AG09309 (cell line): ENCODE measurements at places on chromosomes 6 and 20.

DNA sequence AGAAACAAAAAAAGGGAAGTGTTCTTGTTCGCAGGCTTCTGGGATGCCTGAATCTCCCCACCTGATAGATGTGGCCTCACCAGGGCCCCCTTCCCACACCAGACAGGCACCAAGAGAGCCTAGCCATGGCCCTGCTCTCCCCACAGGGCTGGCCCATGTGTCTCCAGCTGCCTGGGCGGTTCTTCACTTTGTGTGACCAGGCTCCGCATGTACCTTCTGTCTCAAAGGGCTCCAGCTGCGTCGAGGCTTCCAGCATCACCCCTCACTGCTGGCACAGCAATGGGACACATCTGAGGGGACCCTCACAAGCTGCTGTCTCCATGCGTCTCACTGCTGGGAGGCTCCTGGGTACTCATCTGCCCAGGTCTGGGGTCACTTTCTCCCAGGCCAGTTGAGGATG is 362.9 kb downstream of the ZFAND3 start:
- no peak for DNase-seq

GRCh38 chr6:112330071-112330878 is 16.9 kb upstream of the RFPL4B start:
- DNase-seq: no peak

DNA sequence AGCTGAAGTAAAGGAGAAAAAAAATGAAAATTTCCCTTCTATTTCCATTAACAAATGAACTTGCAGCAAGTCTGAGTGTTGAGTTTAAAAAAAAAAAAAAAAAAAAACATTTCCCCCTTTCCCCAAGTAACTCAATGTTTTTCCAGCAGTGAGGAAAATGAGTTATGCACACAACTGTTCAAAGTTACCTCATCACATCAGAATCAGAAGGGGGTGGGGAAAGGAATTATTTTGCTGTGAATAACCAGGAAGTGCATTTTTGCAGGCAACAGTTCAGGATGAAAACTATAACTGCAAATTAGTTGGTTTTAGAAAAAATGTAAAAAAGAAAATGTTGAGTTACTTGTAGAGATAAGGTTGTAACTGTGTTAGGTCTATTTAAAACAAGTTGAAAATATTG is 568.9 kb upstream of the CITED2 start:
- DNase-seq: peak; percentile 86

DNA sequence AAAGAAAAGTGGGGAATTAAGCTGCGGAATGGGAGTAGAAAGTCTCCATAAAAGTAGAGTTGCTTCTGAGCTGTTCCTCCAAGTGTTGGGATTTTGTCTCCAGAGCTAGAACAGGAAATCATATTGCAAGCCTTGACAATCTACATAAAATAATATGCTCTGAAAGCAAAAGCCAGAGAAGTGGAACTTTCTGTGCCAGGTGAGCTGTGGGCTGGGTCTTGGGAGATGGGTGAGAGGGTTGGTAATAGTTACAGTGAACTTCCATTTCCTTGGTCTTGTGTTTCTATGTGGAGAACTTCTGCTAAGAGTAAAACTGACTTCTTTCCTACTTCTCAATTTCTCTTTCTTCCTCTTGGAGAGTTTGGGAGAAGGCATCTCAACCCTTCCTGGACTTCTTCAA is 6.3 kb upstream of the HMGN4 start:
- no peak for DNase-seq

DNA sequence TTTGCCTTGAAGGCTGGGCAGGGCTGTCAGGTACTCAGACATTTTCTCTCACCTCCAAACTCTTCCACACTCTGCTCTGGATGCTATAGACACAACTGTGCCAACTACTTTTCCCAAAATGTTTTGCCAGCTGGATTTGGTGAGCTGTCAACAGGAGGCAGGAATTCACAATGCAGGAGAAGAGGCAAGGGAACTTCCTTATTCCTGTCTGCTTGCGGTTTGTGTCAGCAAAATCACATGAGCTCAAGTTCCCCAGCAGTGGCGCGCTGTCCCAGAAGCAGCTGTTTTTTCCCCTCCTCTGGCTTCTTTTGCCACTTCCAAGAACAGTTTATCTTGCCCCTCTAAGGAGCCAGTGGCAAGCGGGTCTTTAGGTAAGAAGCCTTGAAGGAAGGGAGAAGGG is 608.2 kb downstream of the PRKN start:
- no peak for DNase-seq

- no peak for DNase-seq
These were observed 27.9 kb upstream of the CD93 start for GRCh38 chr20:23114018-23114417.

GRCh38 chr20:45347936-45348778 is at the start of gene SDC4:
SDC4 (minus strand) TSS chr20:45348424; CDS start chr20:45348384, 40 bp downstream.
- no peak for DNase-seq

- DNase-seq: no peak
These were observed 72.3 kb upstream of the CCN2 start for GRCh38 chr6:132023490-132023889.

- DNase-seq: no peak
These were observed 48.3 kb downstream of the CTNNBL1 start for GRCh38 chr20:37742131-37742530.

- DNase-seq: no peak
These were observed 11.5 kb downstream of the TMEM63B start for GRCh38 chr6:44138717-44139350.

- DNase-seq: no peak
These were observed 32.1 kb downstream of the NHLRC1 start for GRCh38 chr6:18090349-18090786.

DNA sequence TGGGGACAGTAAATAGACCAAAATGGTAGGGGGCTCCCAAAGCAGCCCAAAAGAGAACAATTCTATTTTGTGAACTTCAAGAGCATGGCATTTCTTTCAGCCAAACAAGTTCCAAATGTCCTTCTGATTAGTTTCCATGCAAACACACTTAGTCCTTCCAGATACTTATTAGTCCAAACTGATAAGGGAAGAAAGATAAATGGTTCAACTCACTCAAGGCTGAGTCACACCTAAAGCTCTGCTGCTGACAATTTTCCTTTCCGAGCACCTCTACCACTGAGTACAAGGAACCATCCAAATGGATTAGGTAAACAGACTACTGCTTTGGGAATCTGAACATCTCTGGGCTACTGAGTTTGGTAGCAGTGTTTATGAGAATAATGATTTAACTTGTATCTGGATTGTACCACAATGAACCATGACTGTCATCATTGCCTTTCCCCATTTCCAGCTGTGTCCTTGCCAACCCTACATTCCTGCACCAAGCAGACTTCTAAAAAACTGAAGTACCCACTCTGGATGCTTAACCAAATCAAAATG is 71.2 kb downstream of the TNFRSF21 start:
- DNase-seq: no peak

GRCh38 chr6:18214003-18214402 is 50.3 kb downstream of the DEK start:
- DNase-seq: no peak

DNA sequence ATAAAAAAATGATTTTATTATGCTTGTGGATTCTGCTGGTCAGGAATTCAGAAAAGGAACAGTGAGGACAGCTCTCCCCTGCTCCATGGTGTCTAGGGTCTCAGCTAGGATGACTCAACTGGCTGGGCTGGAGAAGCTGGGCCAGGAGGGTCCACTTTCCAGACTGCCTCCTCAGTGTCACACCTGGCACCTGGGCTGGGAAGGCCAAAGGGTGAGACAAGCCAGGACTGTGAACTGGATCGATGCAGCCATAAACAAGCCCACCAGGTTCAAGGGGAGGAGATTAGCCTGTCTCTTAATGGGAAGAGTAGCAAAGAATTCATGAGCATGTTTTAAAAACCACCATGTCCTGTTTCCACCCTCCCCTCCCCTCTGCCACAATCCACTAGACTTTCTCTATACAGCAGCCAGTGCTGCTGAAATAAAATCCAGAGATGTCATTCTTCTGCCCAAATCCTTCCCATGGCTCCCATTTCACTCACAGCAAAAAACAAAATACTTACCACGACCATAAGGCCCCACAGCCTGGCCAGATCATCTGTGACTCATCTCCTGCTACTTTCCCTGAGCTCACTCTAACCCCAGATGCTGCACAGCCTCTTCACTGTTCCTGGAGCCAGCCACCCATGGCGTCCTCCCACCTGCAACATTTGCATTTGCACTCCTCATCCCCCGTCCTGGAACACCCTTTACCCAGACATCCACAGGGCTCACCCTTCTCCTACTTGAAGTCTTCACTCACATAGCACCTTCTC is 13.8 kb downstream of the SPTLC3 start:
- peak; percentile 17 for DNase-seq

- no peak for DNase-seq
These were observed 3.2 kb upstream of the PGC start for GRCh38 chr6:41750374-41750773.

GRCh38 chr6:35318196-35319171 is 20.9 kb downstream of the DEF6 start:
- no peak for DNase-seq

- no peak for DNase-seq
These were observed 9.8 kb downstream of the FAM83D start for GRCh38 chr20:38935967-38936407.

DNA sequence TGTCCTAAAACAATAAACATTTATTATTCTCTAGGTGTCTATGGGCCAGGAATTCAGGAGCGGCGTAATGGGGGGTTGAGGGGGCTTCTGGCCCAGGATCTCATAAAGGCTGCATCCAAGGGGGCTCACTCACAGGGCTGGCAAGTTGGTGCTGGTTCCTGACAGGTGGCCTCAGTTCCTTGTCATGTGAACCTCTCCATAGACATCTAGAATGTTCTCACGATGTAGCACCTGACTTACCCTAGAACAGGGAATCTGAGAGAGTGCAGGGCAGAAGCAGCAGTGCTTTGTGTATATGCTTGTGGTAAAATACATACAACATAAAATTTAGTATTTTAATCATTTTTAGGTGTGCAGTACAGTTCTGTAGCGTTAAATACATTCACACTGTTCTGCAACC is 57.1 kb downstream of the PHF20 start:
- no peak for DNase-seq

DNA sequence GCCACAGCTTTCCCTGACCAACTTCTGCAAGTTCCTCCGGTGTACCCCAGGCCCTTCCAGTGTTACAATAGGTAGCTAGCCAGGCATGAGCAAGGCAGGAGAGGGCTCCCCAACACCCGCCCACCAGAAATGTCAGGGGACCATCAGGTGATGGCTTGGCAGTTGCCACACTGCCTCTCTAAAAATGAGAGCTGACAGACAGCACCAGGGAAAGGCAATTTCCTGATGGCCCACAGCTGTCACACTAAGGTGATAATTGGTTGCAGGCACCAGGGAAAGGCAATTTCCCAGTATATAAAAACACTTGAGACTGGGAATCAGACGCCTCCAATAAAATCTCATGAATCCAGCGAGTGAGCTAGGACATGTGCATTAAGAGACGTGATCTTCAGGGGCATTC is 49.9 kb downstream of the PXDC1 start:
- DNase-seq: no peak

- no peak for DNase-seq
These were observed 359.0 kb downstream of the ZFAND3 start for GRCh38 chr6:38178584-38178886.

DNA sequence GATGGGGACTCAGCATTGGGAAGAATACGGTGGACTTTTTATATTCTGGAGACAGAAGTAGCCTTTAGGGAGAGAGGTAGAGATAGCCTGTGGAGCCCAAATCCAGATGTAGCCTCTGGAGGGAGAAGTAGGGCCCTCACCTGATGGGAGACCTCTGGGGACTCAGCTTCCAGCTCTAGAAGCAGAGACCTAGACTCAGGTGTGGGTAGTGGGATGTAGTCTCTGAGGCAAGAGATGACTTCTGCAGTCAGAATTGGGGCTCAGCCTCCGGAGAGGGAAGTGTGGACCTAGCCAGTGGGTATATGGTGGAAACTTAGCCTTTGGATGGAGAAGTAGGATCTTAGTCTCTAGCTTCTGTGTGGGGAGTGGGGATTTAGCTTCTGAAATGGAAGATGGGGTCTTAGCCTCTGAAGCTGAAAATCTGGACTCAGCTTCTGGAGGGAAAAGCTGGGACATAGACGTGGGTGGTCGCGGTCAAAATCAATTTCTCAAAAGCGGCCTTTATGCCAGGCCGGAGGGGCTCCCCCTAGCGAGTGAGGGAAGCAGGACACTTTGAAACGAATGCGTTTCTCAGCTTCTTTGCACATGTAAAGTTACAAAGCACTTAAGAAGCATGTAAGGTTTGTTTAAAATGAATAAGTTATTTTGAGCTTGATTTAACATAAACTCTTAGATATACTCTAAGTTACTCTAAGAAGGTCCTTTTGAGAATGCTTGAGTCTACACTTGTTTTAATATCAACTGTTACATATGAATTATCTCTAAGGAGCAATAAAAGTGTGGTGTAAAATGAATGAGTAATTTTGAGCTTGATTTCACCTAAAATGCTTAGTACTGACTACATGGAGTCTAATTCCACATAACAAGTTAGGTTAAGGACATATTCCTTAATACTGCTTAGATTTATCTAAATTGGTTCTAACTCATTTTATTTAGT is 12.9 kb upstream of the ZNF343 start:
- no peak for DNase-seq
